ENCODE measurements at places on chromosomes 4 and X.

- DNase-seq = no peak
Observed at GRCh38 chr4:61799794-61800193, 599.7 kb downstream of the ADGRL3 start.

DNA sequence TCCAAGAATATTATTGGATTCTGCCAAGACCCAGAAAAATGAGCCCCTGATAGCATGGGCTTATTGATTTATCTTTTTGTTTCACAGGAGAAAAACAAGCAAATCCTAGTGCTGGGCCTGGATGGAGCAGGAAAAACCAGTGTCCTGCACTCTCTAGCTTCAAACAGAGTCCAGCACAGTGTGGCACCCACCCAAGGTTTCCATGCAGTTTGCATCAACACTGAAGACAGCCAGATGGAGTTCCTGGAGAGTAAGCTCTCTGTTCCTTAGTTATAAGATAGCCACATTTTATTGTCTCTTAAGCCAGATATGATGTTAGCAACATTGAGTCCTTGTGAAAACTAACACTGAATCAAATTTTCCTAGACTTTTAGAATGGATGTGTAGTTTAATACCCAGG, 5.5 kb downstream of the ARL9 start:
- no peak for DNase-seq

- DNase-seq = no peak
Observed at GRCh38 chr4:80058740-80059139, 14.3 kb downstream of the ANTXR2 start.

DNA sequence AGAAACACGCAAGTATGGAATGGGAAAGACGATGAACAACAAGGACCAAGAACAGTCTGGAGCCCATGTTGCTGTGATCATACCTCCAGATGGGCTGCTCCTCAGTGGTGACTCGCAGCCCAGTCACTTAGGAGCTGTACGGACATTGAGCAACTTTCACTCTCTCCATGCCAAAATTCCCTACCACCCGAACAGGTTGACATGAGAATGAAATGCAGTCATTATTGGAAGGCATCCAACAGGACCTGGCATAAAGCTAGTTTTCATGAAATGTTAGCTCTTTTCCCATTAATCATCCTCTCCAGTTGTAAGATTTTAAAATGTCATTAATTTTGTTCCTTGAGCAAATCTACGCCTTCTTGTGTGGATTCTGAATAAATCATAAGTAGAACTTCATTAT, 82.7 kb upstream of the GPM6B start:
- DNase-seq = no peak

DNA sequence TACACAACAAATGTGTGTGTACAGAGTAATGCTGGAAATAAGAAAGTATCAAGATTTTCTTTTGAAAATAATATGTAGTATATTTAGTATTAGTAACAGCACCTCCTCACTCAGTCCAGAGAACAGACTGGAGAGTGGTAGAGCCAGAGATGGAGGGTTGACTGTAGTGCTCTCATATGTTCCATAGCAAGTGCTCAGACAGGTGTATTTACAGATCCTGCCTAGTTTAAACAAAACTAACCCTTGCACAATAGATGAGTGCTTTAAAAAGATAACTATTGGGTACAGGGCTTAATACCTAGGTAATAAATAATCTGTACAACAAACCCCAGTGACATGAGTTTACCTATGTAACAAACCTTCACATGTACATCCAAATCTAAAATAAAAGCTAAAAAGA, 381.0 kb upstream of the EMCN start:
- DNase-seq = no peak

Data from liver (tissue), 10 donors.